ENCODE measurements at places on chromosomes 12 and 14.

DNA sequence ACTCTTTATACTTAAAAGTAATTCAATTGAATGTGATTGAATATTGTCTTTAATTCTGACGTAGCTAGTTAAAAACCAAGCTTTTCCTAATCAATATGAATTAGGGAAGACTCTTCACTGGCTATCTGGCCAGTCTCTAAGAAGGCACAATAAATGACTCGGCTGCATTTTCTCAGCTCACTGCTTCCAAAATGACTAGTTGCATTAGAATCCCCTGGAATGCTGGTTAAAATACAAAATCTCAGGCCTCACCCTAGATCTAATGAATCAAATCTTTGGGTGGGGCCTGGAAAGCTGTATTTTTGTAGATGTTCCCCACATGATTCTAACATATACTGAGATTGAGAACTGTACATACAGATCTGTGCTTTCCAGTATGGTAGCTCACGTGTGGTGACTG is 242.1 kb downstream of the CHST11 start:
- H3K4me1 ChIP-seq: peaks cover 46% of the 10 kb centered on the region
- peaks cover 2% of the 10 kb centered on the region for H3K36me3 ChIP-seq
- no peaks in the 10 kb centered on the region for H3K27me3 ChIP-seq
- H3K4me3 ChIP-seq: no peak overlapping the region

- DNase-seq: peak; percentile 17
- H3K4me3 ChIP-seq: no peak overlapping the region
- H3K27me3 ChIP-seq: no peaks in the 10 kb centered on the region
- no peaks in the 10 kb centered on the region for H3K4me1 ChIP-seq
- H3K36me3 ChIP-seq: peaks cover 8% of the 10 kb centered on the region
These were observed 22.8 kb upstream of the GARIN2 start for GRCh38 chr14:67166450-67166853.

DNA sequence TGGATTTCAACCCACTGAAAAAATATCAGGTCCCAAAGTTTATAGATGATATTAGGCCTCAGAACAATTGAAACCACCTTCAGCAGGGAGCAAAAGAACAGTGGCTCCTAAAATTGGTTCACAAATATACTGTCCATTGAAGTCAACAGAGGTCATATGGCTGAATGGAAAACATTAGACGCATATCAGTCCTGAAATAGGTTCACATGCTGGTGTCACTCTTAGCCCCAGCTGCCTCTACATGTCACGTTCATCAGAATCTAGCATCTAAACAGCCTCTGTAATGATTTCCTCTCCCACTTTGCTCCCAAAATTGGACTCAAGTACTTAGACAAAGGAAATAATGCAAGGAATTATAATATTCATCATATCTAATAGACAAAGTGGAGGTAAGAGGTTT is 8.7 kb downstream of the FLRT2 start:
- no peak overlapping the region for H3K27ac ChIP-seq
- H3K4me1 ChIP-seq: no peaks in the 10 kb centered on the region
- no peak overlapping the region for H3K4me3 ChIP-seq
- peaks cover 37% of the 10 kb centered on the region for H3K27me3 ChIP-seq

GRCh38 chr12:26678697-26679660 is 154.0 kb downstream of the ITPR2 start:
- DNase-seq: no peak
- H3K4me1 ChIP-seq: no peaks in the 10 kb centered on the region
- H3K36me3 ChIP-seq: peaks cover 5% of the 10 kb centered on the region
- no peaks in the 10 kb centered on the region for H3K27me3 ChIP-seq
- no peak overlapping the region for H3K4me3 ChIP-seq

DNA sequence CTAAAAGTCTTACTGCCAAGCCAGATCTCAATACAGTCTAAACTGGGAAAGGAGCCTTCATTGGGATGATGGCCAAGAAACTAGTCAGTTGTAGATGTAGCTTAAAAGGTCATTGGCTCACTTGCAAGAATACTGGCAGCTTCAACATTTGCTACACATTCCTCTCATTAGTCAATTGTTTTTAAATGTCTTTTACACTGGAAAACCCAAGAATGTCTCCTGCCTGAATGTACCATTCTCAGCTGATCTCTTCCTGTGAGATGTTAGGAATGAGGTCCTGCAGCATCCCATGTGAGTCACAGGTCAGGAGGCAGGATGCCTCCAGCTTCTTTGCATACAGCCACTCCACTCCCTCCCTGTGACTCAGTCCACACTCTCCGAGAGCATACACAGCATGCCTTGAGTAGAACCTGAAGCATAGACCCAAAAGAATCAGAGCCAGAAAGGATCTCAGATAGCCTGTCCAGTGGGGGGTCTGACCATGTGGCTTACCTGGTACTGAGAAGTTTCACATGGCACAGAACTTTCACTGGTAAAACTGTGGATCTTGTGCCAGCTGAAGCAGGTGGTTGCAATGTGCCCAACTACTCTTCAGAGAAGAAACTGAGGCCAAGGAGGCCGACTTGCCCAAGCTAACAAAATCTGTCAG is 56.0 kb upstream of the HECTD1 start:
- H3K27me3 ChIP-seq: no peaks in the 10 kb centered on the region
- DNase-seq: no peak
- peaks cover 4% of the 10 kb centered on the region for H3K36me3 ChIP-seq
- H3K27ac ChIP-seq: no peak overlapping the region

DNA sequence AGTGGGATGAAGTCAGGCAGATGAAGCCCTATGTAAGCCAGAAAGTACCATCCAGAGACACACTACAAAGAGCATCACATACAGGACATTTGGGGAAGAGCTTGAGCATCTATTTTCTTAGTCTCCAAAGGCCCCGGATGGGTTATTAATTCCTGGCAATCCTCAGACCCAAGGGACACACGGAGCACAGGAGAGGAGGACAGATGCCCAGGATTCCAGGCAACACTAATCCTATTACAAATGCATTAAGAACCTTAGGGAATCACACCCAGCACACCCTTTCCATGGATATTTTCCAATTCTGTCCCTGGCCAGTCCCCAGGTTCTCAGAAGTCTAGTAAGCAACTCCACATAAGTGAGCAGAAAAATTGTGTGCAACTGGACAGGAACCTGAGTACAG is 65.9 kb downstream of the CMKLR1 start:
- H3K27me3 ChIP-seq: peaks cover 2% of the 10 kb centered on the region
- H3K4me3 ChIP-seq: no peak overlapping the region
- DNase-seq: no peak
- H3K4me1 ChIP-seq: no peaks in the 10 kb centered on the region

Measured in naive thymus-derived CD8-positive, alpha-beta T cell (primary cell).